Activated CD4-positive, alpha-beta T cell treated with anti-CD3 and anti-CD28 coated beads, Interleukin-2, amount 10 ng/mL, durations not matched to agents 24 days and 14 days (primary cell): ENCODE measurements at places on chromosomes 5 and 9. TPM values are rescaled to one million over a fixed set of nuclear protein-coding genes. Genes with fewer than 3 reads are reported as not detected.

Gene PROB1
- total RNA-seq = 8.4 and 9.2 TPM in 2 replicates

DNA sequence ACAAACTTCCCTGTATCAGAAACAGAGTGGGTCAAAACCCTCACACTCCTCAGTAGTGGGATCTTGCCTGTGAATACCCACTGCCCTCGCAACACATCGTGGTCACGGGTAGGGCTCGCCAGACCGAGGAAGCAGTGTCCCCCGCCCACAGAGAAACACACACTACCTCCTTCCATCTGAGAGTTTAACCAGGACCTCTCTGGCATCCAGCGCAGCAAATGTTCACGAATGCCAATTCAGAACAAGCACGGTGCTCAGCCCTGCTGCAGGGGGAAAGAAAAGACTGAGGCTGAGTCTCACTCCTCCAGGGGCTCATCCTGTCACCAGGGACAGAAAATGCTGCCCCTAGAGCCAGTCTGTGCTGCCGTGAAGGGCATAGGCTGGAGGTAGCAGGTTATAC, 42.5 kb upstream of the SYNPO start:
- H3K4me1 ChIP-seq = no peaks in the 10 kb centered on the region
- H3K27me3 ChIP-seq = no peaks in the 10 kb centered on the region
- no peaks in the 10 kb centered on the region for H3K36me3 ChIP-seq
- no peak overlapping the region for H3K27ac ChIP-seq

DNA sequence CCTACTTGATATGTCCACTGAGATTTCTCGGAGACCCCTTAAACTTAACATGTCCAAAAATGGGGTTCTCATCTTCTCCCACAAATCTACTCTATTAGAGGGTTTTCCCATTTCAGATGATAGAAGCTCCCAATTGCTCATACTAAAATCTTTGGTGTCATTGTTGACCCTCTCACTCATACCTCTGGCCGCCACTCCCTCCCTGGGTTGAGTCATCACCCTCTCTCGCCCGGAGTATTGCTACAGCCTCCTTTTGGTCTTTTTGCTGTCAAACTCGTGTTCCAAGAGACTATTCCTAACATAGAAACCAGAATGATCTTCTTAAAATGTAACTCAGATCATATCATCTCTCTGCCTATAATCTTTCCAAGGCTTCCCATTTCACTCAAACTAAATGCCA, 91.0 kb upstream of the GNAQ start:
- no peak overlapping the region for H3K4me3 ChIP-seq
- peaks cover 24% of the 10 kb centered on the region for H3K4me1 ChIP-seq
- peaks cover 18% of the 10 kb centered on the region for H3K27me3 ChIP-seq
- H3K27ac ChIP-seq = no peak overlapping the region

DNA sequence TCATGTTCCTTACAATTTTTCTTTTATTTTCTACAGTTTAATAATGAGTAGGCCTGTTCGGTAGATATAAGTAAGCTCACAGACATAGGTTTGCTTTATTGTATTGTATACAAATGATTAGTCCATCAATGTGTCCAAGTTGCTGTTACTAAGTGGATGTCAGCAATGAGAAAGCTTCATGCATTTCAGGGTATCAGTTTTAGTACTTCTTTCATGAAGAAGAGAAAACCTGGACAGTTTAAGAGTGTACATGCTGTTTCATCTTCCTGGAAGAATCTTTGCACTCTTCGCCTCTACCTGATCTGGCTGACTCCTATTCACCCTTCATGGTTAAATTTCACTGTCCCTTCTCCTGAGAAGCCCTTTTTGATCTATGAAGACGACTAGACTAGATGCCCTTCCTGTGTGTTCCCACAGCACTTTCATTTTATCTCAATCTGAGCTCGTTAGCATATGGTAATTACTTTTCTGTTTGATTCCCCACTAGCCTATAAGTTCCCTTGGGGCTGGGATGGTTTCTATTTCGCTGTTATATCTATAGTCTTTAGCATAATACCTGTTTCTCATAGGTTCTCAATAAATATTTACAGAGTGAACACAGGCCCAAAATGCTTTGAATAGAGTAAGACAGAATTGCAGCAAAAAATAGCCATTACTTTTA, 70.7 kb downstream of the CETN3 start:
- H3K36me3 ChIP-seq = no peaks in the 10 kb centered on the region
- DNase-seq = no peak
- H3K4me3 ChIP-seq = no peak overlapping the region
- peaks cover 2% of the 10 kb centered on the region for H3K27me3 ChIP-seq

Gene GRXCR2
- total RNA-seq = not detected in 2 replicates

Gene SLC27A6
- not detected in 2 replicates for total RNA-seq
